ENCODE measurements at places on chromosomes 13 and 19. TPM values are rescaled to one million over a fixed set of nuclear protein-coding genes. Genes with fewer than 3 reads are reported as not detected.

DNA sequence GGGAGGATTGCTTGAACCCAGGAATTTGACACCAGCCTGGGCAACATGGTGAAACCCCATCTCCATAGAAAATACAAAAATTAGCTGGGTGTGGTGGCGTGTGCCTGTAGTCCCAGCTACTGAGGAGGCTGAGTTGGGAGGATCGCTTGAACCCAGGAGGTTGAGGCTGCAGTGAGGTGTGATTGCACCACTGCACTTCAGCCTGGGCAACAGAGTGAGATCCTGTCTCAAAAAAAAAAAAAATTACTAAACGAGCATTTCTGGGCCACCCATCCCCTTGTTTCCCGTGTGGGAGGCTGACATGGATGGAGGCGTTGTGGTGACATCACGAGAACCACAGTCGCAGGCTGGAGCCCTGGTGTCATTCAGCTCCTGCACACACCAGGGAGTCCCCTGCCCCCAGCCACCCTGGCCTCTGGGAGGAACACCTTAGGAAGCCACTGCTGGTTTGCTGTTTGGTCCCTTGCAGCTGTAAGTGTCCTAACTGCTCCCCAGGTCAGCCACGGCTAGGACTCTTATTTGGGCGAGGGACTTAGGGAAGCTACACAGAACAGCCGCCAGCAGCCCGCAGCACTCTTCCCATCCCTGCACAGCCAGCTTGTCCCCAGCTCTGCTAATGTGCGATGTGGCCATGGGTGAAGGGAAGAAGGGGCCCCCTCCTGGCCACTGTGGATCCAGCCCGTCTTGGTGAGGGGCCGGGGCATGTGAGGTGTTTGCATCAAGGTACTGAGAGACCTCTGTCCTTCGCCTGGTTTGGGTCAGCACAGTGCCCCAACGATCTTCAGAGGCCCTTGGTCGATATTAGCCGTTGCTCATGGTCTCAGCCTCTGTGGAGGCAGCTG is 12.7 kb downstream of the NKPD1 start:
- DNase-seq, result peak; percentile 77

DNA sequence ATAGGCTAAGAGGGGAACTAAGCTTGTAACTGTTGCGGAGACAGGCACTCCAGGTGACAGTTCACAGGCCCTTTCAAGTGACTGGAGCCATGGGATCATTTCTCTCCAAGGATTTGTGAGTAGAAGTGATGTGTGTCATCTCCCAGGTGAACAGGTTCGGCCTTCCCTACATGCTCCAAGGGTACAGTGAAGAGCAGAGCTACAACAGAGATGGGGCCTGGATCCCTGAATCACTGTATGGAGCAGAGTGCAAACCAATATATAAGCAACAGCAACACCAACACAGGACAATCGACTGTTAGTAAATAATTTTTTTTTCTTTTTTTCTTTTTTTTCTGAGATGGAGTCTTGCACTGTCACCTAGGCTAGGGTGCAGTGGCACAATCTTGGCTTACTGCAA is 15.0 kb downstream of the ZSCAN18 start:
- DNase-seq, result no peak

- DNase-seq, result no peak
These were observed 1.6 kb upstream of the TTC9B start for GRCh38 chr19:40219721-40220276.

DNA sequence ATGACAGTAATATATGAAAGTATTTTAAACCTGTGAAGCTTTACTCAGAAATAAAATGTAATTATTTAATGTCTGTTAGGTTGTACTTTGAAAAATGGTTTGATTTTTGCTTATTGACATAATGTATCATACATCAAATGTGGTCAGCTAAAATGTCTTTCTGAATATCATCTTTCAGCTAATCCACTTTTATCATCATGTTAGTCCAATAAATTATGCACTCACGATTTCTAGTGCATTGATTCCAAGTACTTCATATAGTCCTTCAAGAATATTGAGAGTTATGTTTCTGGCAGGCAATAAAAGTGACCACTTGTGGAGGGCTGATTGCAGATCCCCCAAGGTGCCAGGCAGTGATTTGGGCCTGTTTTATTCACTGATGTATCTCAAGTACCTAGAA is 1204.1 kb downstream of the OLFM4 start:
- DNase-seq, result no peak

DNA sequence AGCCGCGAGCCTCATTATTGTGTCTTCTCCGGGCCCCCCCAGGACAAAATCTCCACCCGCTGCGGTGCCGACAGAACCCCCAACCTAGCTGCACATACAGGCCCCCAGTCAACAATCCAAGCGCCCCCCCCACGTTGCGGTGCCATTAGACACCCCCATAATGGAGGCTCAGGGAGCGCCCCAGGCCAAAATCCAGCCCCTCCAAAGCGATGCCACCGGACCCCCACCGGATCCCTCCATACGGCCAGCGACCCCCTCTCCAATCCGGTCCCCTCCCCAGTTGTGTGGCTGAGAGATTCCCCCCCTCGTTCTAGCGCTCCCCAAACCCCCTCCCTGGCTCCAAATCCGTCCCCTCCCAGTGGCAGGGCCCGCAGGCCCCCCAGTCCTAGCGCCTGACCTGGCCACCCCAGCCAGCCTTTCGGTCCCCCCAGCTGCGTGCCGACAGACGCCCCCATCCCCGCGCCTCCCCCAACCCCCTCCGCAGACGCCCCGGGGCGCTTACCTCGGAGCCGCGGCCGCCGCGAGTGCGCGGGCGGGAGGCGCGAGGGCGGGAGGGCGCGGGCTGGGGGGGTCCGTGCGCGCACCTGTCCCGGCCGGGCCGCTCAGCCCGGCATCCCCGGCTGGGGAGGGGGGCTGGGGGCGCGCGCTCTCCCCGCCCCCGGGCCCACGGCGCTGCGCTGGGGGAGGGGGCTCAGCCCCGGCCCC is 21.6 kb upstream of the SEMA6B start:
- peak; percentile 56 for DNase-seq

DNA sequence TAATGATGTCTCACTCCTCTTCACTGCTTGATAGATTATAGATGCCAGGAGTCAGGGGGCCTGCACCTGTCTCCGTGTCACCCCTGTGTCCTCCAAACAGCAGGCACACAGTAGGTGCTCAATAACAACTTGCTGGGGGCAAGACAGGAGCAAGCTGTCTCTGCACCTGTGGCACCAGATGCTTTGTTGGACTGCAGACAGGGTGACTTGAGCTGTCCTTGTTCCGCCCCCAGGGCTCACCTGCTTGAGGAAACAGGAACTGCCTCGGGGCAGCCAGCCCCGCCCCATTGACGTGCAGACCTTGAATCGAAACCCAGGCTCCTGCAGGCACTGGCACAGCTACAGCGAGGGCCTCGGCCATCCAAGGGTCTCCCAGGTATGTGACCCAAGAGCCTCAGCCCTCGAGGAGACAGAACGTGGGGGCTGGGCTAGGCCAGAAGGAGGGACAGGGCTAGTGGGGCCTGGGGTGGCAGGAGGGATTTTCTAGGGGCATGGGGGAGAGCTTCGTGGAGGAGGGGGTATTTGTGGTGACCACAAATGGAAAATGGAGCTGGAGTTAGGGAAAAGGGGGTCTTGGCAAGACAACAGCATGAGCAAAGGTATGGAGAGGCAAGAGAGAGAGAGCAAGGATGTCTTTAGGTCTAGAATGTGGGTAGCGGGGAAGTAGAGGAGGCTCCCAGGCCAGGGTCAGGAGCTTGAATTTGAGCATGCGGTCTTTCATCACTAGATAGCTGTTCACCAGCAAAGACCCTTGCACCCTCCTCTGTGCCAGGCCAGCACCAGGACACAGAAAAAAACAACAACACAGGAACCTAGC is at the start of gene HSH2D:
HSH2D (plus strand) TSS at position 287 of the 817 bp plus-strand sequence. CDS start 5,066 bp downstream, outside the sequence.
- DNase-seq, result peak; percentile 86

- DNase-seq, result no peak
These were observed 5.7 kb downstream of the ZNF888 start for GRCh38 chr19:52917531-52917930.

DNA sequence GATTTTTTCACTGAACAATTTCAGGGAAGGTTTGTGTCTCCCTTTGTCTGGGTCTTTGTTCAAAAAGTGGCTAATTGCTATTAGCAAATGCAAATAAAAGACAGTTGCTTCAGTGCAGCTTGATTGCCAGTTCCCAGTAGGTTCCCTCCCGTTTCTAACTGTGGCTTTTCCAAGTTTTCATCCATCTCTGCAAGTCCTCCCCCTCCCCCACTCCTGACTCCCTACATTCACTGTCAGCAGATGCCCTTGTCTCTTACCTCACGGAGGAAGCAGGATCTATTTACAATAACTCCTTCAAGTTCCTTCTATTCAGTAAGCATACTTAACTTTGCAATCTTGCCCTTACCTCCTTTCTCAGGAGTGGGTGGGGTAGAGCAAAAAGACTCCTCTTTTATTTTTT is 55.4 kb upstream of the SCEL start:
- DNase-seq, result peak; percentile 57

GRCh38 chr13:43514311-43514710 is 272.5 kb downstream of the ENOX1 start:
- DNase-seq, result no peak

- DNase-seq, result no peak
These were observed 4.4 kb downstream of the CILP2 start for GRCh38 chr19:19542507-19542906.

GRCh38 chr19:35081201-35081600 is 34.4 kb upstream of the FXYD3 start:
- DNase-seq, result no peak

DNA sequence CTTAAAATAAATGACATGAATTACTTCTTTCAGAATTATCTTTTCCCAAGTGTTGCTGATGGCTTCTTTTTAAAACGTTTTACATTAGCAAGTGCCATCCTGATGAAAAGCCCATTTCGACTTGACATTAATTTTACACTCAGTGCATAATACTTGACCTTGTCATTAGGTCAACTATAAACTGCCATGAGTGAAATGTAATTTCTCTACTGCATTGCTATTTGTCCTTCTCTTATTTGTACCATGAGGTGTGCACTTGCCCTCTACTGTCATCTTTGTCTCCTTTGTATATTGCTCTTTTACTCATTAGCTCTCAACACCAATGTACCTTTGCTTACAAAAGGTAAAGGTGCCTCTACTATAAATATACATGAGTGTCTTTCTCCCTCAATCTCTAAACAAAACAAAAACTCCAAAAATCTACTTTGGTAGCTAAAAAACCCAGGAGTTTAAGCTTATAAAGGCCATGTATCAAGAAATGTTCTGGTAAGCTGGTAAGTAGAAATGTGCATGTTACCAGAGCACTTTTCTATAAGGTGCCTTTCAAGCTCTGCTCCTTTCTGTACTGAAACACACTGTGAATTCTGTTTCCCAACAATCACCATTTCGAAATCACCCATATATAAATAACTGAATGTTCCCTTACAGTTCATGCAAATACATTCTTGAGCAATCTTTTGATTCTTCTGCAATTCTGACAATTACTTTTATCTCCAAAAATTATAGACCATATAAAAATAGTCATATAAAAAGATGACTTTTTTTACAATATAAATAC is 351.4 kb downstream of the SLITRK5 start:
- DNase-seq, result no peak

GRCh38 chr13:31476753-31477152 is 262.6 kb upstream of the RXFP2 start:
- DNase-seq, result peak; percentile 43

DNA sequence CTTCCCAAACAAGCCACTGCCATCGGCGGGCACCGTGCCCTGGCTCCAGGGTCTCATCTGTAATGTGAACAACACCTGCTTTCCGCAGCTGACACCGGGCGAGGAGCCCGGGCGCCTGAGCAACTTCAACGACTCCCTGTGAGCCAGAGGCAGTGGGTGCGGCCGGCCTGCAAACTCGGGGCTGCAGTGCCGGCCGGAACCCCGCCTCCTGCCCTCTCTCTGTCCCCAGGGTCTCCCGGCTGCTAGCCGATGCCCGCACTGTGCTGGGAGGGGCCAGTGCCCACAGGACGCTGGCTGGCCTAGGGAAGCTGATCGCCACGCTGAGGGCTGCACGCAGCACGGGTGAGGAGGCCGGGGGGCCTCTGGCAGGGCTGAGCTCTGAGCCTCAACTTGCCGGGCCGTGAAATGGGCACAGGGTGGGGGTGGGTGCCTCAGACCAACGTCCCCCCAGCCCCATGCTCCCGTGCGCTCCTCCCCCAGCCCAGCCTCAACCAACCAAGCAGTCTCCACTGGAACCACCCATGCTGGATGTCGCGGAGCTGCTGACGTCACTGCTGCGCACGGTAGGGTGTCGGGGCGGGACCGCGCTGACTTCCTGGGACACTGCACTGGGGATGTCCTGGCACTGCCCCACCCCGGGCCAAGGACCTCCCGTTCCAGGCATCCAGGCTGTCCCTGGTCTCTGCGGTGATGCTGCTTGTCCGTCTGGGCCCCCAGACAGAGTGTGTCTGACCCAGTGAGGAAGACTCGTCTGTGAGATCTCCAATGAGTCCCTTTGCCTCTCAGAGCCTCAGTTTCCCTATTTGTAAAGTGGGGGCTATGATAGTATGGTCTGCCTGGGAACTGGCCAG is 2.2 kb downstream of the ABCA7 start:
- DNase-seq, result no peak

- no peak for DNase-seq
These were observed 5.5 kb upstream of the PRTN3 start for GRCh38 chr19:835210-835810.

DNA sequence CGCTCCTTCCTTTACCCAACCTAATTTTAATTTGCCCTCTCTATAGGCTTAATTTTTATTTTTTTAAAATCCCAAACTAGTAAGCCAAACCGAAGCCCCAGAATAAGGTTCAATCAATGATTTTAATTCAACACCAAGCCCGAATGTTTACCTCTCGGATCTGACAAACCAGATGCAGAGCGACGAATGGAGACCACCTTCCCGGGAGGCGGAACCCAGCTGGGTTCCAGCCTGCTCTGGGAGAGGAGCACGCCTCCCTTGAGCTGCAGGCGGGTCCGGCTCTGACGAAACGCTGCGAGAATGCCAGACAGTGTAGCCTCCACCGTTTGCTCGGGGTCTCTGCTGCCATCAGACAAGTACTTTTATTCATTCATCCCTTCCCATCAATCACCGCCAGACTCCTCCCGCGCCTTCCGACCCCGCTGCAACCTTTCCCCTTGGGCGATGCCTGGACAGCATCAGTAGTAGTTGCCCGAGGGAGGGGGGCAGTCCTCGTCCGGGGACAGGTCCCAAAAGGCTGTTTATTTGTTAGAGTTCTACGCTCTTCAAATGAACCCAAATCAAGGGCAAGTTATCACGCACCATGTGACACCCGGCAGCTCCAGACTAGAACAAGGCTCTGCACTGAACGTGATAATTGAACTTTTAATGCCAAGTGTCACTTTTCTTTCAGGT is 752 bp upstream of the EDNRB start:
- peak; percentile 69 for DNase-seq

- no peak for DNase-seq
These were observed 156.2 kb downstream of the STK24 start for GRCh38 chr13:98420554-98421175.

ZNF534 gene
- polyA plus RNA-seq, result 1.0 TPM

TMEM272 gene
- 0.05 TPM for polyA plus RNA-seq

VSTM1 gene
- not detected for polyA plus RNA-seq

KLK10 gene
- polyA plus RNA-seq, result 6.1 TPM

SULT2A1 gene
- not detected for polyA plus RNA-seq

PLIN4 gene
- polyA plus RNA-seq, result 0.19 TPM

FAM216B gene
- polyA plus RNA-seq, result 0.06 TPM
